ENCODE measurements at places on chromosomes 6 and 20.

DNA sequence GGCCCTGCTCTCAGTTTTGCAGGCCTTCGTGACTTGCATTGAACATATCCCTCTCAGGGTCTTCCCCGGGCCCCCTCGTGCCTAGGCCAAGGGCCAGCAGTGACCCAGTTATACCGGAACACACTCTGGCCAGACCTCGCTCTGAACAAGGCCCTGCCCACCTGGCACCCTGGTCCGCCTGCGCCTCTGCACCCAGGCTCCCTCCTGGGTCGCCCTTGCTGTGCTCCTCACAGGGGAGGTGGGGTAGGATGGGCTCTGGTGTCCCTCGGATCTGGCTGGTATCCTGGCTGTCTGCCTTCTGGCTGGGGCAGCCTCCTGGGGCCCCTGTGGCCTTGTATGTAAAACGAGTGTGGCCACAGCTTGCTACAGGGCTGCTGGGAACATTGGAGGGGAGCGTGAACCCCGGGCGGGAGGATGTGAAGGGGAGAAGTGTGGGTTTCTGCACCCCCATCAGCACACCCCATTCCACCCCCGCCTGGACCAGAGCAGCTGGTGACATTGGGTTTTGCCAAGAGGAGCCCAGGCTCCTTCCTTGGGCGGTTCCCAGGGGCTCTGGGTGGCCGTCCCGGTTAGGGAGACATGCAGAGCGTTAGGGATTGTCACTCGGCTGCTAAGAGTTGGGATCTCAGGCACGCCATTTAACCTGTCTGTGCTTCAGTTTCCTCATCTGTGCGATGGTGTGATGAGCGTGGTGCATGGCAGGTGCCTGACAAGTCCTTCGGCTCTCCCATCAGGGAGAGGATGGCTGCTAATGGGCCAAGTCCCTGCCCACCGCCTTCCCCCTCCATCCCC lies 17.5 kb downstream of the SRC start:
- no peak for DNase-seq

GRCh38 chr6:72784071-72784470 lies 162.2 kb downstream of the KCNQ5 start:
- DNase-seq, result peak; percentile 73

GRCh38 chr20:9516234-9516871 lies 2.0 kb downstream of the LAMP5 start:
- DNase-seq, result no peak

GRCh38 chr6:14559746-14560536 lies 442.4 kb downstream of the CD83 start:
- DNase-seq, result no peak
